ENCODE measurements at places on chromosomes 13 and 19.

DNA sequence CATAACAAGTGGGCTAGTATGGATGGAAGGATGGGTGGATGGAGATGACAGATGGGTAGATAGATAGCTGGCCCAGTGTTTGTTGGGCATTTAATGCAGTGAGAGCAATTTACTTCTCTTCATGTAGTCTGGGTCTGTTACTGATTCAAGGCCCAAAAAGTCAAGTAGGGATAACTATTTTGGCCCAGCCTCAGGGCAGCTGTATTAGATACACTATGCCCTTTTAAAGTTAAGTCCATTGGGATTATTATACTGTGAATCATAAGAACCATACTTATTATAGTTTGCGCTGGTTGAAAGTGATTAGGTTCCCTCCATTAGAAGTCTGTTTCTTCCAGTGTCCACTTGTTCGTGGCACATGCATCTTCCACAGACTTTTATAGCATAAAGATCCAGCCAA is 4.7 kb downstream of the ITGBL1 start:
- DNase-seq, result no peak

DNA sequence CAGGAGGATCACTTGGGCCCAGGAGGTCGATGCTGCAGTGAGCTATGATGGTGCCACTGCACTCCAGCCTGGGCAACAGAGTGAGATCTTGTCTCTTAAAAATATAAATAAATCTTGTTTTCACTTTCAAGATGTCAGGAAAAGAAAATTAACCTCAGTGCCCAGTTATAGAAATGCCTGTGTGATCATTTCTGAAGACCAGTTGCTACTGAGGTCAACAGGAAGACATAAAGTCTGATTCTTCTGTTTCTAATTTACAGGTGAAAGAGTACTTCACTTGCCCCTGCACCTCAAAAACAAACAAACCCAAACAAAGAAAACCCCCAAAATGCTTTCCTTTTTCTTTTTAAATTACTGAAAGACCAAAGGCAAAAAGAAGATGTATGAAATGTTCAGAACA is 174.3 kb upstream of the NBEA start:
- DNase-seq, result no peak

DNA sequence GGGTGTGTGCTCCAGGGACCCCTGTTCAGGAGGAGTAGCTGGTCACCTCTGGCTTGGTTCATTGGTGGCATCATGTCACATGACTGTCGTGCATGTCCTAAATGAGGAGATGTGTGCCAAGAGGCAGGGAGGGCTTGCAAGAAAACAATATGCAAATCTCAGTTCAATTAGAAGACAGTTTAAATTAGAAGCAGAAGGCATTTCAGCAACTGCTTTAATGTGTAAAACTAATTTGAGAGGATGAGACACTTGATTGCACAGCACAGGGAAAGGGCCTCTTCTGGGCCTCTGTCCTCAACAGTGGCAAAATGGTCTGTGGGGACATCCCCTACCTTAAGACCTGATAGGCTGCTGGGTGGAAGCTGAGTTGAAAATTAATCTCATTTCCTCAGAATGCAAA is 54.6 kb downstream of the SPATA13 start:
- no peak for DNase-seq

GRCh38 chr13:32315238-32316027 is at the start of the genes BRCA2 and ZAR1L:
TSS of gene BRCA2 (plus strand) at chr13:32315508. CDS start at chr13:32316461, 953 bp downstream.
TSS of gene ZAR1L (minus strand) at chr13:32315363. CDS start at chr13:32311925, 3,438 bp downstream.
- peak; percentile 90 for DNase-seq

GRCh38 chr13:93932901-93933300 is 546.6 kb downstream of the DCT start:
- no peak for DNase-seq

- DNase-seq, result no peak
These were observed 108.5 kb upstream of the C1QTNF9B start for GRCh38 chr13:24005755-24006281.

DNA sequence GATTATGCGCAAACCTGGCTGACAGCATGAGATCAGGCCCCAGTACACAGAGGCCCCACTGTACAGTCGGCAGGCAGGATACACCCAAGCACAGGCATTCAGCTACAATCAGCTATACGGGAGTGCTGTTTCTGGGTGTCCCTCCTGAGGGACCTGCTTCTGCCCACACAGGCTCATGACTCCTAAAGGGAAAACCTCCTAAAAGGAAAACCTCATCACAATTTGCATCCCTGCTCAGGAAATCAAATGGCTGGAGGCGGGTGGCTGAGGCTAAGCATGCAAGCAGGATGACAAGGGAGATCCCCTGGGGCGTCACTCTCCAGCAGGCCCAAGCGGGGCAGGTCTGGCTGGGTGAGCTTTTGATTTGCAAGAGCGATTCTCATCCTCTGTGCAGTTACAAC is 99.8 kb downstream of the CRYL1 start:
- no peak for DNase-seq

- DNase-seq, result peak; percentile 36
These were observed 28.1 kb upstream of the MPHOSPH8 start for GRCh38 chr13:19605161-19605955.

GRCh38 chr13:83503424-83503823 is 378.9 kb downstream of the SLITRK1 start:
- peak; percentile 8 for DNase-seq

DNA sequence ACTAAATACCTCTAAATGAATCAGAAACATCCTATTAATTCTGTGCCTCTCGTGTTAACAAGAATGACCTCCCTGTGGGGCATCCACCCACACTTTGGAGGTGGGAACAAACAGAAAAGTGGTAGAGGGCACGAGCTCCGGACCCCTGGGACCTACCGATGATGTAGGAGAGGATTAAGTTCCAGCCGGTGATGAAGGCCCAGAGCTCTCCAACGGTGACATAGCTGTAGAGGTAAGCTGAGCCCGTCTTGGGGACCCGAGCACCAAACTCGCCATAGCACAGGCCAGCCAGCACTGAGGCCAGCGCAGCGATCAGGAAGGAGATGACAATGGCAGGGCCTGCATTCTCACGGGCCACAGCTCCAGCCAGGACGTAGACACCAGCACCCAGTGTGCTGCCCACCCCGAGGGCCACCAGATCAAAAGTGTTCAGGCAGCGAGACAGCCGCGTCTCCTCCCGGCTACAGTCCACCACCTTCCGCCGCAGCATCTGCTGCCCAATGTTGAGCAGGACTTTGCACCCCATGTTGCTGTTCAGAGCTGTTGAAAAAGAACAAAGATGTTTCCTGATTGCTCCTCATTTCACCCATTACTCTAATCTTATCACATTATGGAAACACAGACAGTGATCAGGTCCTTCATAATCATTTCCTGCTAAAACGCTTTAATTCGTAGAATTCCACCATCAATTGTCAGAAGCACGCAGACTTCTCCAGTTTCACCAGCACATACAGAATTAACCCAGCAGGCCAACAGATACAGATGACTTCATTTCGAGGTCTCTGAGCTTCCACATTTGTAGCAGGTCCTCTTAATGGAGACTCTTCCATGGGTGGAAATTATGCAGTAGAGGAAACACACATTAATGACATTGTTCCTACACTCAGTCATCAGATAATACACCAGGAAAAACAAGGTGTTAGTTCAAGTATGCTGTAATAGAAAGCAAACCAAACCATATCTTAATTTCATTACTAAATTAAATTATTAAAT is 59.5 kb downstream of the SLC7A1 start:
- no peak for DNase-seq

DNA sequence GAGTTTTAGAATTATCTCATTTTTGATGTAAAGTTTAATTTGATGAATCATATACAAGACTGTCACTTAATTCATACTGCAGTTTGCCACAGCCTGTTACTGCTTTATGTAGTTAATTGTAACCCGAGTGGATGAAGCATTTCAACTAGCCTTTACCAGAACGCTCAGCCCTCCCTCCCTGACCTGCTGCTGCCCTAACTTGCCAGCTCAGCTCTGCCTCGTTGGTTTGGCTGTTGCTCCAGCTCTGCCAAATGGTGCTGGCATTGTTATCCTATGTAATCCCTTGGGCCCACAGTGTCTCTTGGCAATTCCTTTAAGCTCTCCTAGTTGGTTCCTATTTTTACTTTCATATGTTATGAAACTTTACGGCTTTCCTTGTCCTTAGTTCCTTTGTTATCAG is 113.3 kb downstream of the LMO7 start:
- peak; percentile 21 for DNase-seq

GRCh38 chr13:80939581-80939980 is 598.7 kb upstream of the SPRY2 start:
- no peak for DNase-seq

DNA sequence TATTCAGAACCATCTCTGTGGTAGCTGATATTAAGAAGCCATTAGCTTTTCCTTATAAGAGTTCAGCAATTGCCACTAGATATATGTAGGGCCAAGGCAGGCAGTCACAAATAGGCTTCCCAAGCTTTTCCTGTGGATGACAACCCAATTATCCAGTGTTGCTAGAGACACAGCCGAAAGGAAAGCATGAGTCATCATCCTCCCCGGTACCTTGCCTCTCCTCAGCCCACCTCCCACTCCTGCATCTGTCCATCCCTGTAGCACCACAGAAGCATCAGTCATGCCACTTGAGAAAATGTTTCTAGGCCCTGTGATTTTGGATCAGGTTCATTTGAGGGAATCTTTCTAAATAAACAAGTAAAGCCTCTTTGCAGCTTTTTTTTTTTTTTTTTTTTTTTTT is 204.3 kb downstream of the DNAJC15 start:
- no peak for DNase-seq

GRCh38 chr13:37531049-37531448 is 67.5 kb downstream of the POSTN start:
- DNase-seq, result no peak

GRCh38 chr19:1177322-1178114 is 3.5 kb upstream of the SBNO2 start:
- DNase-seq, result peak; percentile 95

- no peak for DNase-seq
These were observed 61.8 kb downstream of the OLFM4 start for GRCh38 chr13:53090461-53090860.

DNA sequence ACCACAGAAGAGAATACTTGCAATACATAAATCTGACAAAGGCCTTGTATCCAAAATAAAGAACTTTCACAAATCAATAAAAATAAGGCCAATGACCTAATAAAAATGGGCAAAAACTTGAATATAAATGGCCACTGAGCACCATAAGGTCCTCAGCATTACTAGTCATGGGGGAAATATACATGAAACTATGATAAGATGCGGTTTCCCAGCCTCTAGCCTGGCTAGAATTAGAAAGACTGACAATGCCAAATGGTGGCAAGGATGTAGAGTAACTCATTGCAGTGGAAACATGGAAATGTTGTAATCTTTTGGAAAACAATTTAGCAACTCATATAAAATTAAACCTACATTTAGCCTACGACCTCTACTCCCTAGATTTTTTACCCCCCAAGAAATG is 227.1 kb downstream of the GGACT start:
- DNase-seq, result no peak

GRCh38 chr13:75395901-75396300 is 86.1 kb downstream of the TBC1D4 start:
- no peak for DNase-seq

DNA sequence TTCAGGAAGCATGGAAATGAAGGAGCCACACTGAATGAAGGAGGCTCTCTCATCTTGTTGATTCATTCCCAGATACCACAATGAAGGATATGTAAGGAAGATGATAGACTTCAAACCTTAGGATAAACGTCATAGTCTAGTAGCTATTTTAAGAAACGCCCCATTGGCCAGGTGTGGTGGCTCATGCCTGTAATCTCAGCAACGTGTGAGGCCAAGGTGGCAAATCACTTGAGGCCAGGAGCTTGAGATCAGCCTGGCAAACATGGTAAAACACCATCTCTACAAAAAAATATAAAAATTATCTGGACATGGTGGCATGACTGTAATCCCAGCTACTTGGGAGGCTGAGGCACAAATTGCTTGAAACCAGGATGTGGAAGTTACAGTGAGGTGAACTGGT is 17.1 kb upstream of the ZNF841 start:
- no peak for DNase-seq

Measured in AG08396 (cell line).